ENCODE measurements at places on chromosomes 11 and 22.

GRCh38 chr11:91664521-91664920, 560.1 kb upstream of the FAT3 start:
- DNase-seq = no peak

GRCh38 chr22:24161909-24162308, 19.4 kb upstream of the SUSD2 start:
- DNase-seq = no peak

DNA sequence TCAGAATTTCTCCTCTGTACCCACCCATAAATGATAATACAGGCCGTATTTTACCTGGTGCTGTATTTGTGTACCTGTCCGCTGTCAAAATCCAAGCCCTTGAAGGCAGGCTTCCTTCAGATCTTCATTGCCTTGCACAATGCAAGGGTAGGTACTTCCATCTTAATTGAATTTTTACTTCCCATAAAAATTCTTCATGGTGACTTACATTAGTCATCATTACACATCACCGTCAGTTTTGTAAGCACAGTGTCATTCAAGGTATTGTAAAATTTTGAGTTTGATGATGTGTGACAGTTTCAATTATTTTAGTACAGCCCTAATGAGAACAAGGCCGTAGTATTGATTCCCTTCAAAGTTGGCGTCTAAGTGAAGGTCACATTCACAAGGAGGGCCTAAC, 770 bp upstream of the TSG101 start:
- DNase-seq = no peak

GRCh38 chr11:107050121-107050520, 31.8 kb upstream of the GUCY1A2 start:
- no peak for DNase-seq

DNA sequence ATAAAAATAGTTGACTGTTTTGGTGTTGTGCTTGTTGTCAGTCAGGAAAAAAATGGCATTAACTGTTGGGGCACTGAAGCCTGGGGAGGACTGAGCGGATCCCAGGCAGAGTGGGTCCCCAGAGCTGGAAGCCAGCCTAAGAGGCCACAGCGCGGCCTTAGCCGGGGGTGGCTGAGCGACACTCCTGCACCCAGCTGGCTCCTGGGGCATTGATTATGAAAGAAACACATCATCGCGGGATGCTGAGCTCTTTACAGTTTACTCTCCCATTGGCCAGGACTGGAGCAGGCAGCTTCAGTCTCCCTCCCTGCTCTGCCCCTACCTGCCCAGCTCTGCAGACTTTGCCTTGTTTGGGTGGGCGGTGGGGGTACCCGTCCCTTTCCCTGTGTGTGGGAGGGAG, 121.5 kb downstream of the ST3GAL4 start:
- DNase-seq = no peak

DNA sequence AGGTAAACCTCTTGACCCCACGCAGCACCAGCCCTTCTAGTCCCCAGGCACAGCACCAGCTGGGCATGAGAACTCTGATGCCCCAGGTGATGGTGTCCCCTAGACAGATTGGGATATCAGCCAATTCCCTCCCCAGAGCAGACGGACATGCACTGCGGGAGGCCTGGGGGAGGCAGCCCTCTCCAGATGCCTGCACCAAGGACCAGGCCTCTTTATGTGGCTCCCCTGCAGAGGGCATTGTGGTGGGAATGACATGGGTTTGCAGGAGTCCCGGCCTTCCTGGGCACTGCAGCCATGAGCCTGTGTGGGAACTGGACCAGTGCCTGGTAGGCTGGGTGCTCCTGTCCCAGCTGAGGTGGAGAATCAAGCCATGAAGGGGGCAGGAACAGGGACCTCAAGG, 25.9 kb downstream of the PPM1F start:
- no peak for DNase-seq

GRCh38 chr22:41828516-41828915, 4.4 kb upstream of the SREBF2 start:
- no peak for DNase-seq

DNA sequence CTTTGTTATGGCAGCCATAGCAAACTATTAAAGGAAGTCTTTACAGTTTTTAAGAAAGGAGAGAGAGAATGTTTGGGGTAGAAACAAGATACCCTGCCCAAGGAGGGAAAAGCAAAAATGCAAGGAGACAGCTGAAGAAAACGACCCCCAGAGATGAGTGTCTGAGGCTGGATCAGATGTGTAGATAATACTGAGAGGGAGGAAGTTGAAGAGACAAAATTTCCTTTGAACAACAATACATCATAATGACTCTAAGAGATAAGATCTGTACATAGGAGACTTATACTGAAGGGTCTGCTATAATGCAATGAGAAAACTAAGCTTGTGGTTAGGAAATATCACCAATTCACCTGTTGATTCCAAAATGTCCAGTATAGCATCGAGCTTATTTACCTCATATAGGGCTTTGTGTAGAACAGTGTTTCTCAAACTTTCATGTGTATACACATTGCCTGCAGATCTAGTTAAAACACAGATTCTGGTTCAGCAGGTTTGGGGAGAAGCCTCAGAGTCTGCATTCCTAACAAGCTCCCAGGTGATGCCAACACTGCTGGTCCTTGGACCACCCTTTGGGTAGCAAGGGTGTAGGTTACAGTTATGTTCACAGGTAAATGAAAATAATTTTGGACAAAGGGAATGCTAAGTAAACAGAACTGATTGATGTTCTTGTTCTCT, 5.8 kb upstream of the CEP295 start:
- no peak for DNase-seq
